Dermis lymphatic vessel endothelial cell (primary cell): ENCODE measurements at places on chromosomes 11 and 22. TPM values are rescaled to one million over a fixed set of nuclear protein-coding genes. Genes with fewer than 3 reads are reported as not detected.

KDM4E gene
- total RNA-seq = not detected in 2 replicates

FJX1 gene
- 25.7 and 26.1 TPM in 2 replicates for total RNA-seq

POTEH gene
- total RNA-seq = not detected in 2 replicates

OR9G4 gene
- total RNA-seq = not detected in 2 replicates

ARHGAP42 gene
- 2.4 and 7.0 TPM in 2 replicates for total RNA-seq

PATE4 gene
- not detected in 2 replicates for total RNA-seq

DTX4 gene
- 12.5 and 27.1 TPM in 2 replicates for total RNA-seq

TEX54 gene
- not detected in 2 replicates for total RNA-seq

CARD16 gene
- 40.0 and 98.1 TPM in 2 replicates for total RNA-seq

MRGPRE gene
- total RNA-seq = not detected in 2 replicates

DGCR2 gene
- total RNA-seq = 34.6 and 37.6 TPM in 2 replicates

IFITM10 gene
- total RNA-seq = 0.52 and 0.98 TPM in 2 replicates
